ENCODE measurements at places on chromosomes 5 and 9.

DNA sequence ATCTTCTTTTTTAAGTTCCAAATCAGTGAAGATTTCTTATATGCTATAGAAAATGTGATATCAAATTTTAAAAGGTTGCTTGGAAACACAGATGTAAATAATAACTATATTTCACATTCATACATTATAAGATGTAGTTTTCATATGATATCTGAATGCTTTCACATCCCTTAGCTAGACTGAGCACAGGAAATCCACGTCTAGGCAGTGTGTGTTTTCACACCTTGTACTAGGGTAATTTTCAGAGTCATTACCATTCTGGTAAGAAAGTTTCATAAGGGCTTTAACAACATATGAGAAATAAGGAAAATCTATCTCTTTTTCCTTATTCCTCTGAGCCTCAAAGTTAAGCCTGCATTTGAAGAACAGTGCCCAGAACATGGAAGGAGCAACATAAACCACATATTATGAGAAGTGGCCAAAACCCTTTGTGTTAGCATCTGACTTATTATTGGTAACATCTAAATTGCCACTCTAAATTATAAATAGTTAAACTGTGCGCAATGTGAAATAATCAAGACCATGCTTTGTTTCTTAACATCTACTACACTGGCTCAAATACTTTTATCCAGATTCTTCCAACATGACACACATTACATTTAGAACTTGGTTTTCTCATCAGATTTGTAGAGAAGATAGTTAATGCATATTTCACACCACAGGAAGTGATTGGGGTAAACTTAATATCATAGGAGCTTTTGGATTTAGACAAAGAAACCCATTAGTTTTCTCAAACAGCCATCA is 113.3 kb downstream of the PPP2R2B start:
- DNase-seq: no peak

- DNase-seq: no peak
Observed at GRCh38 chr9:124500028-124500795, 7.0 kb downstream of the NR5A1 start.

DNA sequence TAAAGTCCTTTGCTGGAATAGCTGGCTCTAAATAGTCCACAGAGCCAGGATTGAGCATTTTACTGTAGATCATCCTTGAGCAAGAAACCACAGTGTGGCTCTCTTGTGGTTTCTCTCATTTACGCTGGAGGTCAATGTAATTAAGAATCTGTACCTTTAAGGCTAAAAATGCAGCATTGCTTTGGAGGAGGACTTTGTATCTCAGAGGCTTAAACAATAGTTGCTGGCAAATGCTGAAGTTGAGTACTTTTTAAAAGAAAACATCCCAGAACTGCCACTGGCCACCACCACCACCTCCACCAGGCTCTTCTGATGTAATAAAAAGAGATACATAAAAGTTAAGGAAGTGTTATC is 177.3 kb upstream of the ADAMTSL1 start:
- DNase-seq: no peak

- DNase-seq: no peak
Observed at GRCh38 chr5:90472783-90473395, 1.7 kb downstream of the MBLAC2 start.

GRCh38 chr5:170338933-170339779 is 41.6 kb upstream of the LCP2 start:
- peak; percentile 73 for DNase-seq

DNA sequence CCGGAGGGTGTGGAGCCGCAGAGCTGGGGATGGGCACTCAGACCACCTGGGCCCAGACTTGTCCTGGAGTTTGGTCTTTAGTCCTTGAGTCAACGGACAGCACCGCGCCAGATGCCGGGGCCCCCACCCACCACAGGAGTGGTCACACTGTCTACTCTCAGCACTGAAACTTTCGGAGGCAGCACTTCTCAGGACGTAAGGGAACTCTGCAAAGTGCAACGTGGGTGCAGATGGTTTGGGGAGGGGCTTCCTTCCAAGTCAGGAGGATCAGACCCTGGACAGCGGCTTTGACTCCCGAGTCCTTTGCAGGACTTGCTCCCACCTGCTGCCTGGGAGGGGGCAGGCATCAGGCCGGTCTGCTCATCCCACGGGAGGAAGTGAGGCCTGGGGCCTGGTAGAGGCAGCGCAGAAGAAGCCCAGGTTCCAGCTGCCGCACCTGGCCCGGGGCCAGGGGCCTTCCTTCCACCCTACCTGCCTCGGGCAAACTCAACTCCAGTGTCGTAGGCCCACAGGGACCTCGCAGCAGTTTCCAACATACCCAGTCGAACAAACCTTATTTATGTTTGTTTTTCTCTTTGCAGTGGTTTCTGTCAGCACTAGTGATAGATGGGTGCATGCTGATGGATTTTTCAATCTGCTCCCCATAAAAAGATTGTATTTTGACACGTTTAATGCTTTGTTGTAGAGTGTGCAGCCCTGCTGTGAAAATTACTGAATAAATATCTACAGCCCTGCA is 149.8 kb upstream of the PPP1R26 start:
- DNase-seq: no peak

DNA sequence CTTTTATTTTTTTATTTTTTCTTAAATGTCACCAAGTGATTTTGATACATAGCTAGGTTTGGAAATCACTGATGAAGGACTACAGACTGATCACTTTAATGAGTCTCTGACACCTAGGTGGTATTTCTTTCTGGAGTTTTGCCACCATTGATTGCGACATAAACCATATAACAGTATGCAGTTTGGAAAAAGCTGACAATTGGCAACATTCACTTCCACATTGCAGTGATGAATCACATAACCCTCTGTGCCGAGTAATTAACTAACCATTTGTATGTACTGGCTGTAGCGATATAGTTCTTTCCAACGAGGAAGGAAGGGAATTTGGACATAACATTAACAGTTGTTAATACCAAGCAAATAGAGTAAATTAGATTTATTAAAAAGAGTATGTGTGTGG is 222.9 kb upstream of the EFNA5 start:
- no peak for DNase-seq

- no peak for DNase-seq
Observed at GRCh38 chr5:135117590-135117989, 83.6 kb upstream of the PITX1 start.

DNA sequence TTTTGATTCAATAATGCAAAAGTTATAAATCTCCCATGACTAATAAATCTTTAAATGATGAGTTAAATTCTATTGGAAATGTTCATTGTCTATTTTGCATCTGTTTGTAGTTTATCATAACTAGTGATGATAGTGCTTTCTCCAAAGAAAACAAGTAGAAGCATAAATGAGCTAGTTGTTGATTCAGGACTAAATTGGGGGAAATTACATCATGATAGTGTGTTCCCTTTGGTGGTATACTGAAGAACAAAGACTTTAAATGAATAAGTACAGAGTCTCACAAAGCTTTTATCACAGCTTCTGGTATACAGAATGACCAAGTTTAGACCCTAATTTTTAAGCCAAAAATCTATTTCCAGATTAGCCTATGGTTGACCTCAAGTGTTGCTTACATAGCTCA is 173.8 kb downstream of the MCTP1 start:
- DNase-seq: no peak

DNA sequence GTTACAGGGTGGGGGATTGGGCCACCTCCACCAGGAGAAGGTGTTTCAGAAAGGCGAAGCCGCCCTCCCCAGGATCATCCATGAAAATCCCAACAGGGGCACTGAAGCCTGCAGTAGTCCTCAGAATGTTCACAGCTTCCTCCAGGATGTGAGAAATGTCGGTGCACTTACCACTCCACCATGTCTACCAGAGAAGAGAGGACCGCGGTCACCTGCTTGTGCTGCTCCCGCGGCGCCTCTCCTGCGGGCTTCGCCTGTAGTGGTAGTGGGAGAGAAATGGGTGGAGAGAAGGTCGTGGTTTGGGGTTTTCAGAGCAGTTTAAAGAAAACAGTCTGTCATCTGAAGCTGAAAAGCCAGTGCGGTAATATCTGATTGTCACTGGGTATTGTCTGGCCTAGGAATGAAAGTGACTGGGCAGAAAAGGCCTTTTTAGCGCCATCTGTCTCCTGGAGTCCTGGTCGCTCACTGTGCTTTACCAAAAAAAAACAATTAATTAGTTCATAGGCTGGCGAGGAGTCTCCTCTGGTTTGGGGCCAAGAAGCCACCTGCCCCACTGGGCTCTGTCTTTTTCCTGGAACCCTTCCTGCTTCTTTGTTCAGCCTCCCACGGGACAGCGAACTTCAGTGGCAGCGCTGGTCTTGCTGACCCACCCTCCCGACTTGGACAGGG is 23.0 kb upstream of the PPP1R26 start:
- no peak for DNase-seq

- no peak for DNase-seq
Observed at GRCh38 chr5:129748913-129749880, 1.3 kb downstream of the MINAR2 start.

DNA sequence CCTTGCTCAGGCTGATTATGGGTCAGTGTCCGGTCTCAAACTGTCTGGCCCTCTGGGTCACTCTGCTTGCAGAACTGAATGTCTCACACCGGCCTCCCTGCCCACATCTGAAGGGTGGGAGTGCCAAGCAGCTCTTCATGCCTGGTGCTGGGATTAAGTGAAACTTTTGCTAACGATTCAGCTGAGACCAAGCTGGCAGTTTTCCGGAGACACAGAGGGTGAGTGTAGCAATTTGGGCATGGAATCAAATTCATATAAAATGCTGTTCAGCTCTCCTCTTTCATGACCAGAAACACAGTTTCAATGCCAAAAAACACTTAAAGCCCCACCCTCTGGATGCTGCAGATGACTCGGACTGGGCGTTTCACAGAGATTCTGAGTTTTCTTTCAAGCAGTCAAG is 207.5 kb downstream of the NXNL2 start:
- DNase-seq: no peak

DNA sequence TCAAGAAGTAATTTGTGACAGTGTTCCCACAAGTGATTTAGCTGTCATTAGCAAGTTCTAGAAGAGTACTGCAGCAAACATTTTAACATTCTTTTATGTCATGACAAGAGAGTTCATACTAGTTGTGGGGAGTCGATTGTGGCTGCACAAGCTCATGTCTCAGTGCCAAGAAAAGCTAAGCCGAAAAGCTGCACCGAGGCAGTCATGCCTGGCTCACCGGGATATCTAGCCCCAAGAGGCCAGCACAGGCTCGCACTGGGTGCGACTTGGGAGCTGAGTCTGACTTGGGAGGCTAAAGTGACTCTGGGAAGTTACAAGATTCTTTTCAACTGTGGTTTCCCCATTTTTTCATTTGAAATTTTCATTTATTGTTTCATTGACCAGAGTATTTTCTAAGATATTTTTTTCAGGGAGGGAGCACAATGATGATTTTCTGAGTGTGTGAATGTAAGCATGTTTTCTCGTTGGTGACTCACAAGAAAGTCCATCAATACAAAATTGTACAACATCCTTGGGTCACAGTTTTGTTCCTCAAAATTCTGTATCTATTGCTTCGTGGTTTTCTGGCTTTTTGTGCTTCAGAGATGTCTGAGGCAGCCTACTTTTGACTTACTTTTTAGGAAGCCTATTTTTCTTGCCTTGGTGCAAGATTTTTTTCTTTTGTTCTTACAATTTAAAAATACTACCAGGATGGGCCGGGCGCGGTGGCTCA is 18.7 kb downstream of the CAST start:
- no peak for DNase-seq
